ENCODE measurements at places on chromosomes 4 and X.

DNA sequence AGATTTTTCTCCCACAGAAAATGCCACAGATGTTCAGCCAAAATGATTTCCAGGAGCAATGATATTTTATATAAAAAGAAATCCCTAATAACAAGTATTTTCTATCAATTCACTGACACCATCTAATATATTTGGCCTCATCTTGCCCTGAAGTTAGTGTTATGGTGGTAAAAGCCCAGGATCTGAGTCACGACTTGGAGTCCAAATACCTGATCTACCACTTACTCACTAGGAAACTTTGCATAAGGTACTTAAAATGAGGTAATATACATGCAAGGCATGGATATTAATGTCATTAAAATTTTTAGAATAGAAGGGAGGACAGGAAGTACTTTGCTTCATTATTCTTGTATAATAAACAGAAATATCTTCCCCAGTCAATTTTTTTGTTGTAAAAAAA is 16.3 kb downstream of the PPP3CA start:
- DNase-seq = no peak

DNA sequence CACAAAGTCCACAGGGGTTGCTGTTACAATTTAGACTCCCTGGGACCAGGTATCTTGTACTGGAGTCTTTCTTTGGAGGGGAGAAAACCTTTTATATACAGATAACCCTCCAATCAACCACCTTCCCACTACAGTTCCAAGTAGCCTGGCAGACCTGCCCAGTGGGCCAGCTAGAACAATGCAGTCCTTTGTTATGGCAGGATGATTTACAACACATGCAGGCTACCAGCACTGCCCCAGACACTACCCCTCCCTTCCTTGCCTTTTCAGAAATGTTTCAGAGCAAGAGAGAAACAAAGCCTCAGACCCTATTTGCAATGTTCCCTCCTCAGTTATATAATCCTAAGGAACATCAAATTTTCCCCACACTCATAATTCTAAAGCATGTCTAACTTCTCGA is 11.1 kb downstream of the RASL11B start:
- no peak for DNase-seq

- no peak for DNase-seq
These were observed 30.3 kb downstream of the TLR10 start for GRCh38 chr4:38752372-38752940.

GRCh38 chr4:101697266-101697665 is 93.3 kb upstream of the BANK1 start:
- no peak for DNase-seq

All from stimulated activated CD4-positive, alpha-beta T cell treated with anti-CD3 and anti-CD28 coated beads, TNF-alpha, amount 100 ng/mL, for 48 hours (primary cell).